ENCODE measurements at places on chromosomes 1 and 21.

DNA sequence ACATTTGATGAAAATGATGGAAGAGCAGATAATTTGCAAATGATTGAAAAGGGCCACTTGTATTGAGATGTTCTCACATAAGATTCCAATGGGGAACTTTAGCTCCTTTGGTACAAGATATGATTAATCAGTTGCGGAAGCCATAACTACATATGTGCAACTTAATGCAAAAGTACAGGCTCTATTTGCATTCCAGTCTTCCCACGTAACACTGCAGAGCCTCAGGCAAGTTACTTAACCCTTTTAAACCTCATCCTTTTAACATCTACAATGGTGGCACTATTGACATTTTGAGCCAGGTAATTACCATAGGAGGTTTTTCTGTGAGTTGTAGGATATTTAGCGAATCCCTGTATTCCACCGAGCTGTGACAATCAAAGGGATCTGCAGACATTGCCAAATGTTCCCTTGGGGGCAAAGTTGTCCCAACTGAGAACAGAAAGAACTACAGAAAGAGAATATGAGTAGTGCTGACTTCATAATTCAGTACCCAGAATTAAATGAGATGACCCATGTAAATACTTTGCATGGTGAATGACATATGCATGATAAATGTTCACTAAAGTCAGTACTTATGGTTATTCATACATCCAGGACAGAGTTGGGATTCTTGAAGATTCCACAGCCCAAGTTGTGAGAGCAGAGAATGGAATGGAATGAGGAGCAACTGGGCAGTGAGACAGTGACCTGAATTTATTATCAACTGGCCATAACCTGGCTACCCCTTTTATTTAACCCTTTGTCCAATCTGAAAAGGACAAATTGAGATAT is 62.6 kb downstream of the SPAG17 start:
- no peak for DNase-seq

- no peak for DNase-seq
Observed at GRCh38 chr1:228096416-228097332, 6.5 kb downstream of the C1orf35 start.

DNA sequence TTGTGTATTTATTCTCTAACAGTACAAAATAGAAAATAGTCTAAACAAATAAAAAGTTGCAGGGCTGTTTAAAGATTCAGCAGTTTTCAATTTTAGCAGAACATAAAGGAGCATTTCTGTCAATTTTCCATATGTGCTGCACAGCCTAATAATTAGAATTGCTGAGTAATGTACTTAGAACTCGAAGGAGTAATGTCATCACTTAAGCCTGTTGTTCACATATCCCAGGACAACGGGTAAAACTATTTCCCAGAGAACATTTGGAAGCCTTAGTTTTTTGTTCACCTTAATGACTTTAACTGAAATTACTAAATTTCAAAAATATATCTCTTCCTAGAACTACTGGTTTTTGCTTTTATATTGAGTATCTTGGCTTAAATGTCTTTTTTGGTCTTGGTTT is 81.6 kb downstream of the ZP4 start:
- DNase-seq, result no peak

- no peak for DNase-seq
Observed at GRCh38 chr1:202979459-202979858, 12.4 kb upstream of the CYB5R1 start.

DNA sequence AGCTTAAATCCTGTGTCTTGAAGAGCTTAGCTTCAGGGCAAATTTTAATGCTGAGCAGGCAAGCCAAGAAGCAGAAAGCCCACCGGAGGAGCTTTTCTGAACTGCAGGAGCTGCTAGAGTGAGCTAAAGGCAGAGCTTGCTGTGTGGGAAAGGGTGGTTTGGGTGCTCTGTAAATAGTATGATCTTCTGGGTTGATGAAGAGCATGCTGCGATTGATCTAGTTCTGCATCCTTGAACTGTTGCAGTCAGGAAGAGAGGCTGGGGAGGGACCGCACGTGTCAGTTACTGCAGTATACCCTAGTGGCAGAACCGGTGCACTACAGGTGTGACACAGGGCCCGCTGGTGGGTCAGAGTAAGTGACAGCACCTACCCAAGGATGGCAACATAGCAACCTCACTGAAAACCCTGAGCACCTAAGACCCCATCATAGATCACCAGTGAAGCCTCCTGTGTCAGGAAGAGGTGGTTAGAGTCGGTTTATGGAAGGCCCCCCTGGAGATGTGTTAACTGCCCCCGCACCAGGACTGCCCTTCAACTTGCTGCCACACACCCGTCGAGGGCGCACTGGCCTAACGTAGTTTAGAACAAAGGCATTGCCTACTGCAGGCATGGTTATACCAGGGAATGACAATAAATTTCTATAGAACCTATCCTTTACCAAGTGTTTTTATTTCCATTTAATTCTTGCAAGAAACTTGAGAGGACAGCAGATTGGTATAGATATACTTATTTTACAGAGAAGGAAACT is 146.0 kb upstream of the KIAA0040 start:
- DNase-seq, result peak; percentile 35

- DNase-seq, result no peak
Observed at GRCh38 chr1:222263791-222264190, 284.1 kb downstream of the HHIPL2 start.

DNA sequence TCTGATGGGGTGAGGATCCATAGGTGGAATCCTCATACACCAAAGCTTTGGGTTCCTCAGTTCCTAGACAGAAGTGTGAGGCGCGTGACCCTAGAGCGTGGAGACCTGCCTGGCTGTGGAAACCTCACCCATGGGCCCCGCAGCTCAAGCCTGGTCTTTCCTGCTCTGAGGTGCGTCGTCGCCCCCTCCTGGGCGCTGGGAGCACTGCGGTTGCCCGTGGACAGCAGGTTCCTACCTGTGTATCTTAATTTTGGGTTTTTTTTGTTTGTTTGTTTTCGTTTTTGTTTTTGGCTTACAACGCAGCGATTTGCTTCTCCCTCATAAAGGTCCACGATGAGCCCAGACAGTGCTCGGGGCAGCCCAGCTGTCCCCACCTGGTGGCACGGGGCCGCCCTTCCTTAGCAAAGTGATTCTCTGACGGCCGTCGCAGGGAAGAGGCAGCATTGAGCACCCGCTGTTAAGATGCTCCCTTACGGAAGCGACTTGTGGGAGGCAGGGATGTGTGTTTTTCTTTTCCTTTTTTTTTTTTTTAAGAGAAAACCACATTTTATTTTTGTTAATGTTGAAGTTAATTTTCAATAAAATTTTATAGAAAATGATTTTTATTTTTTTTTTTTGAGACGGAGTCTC is 36.5 kb upstream of the TRAPPC10 start:
- DNase-seq, result peak; percentile 75

GRCh38 chr21:43882952-43883545 is 18.0 kb downstream of the AGPAT3 start:
- no peak for DNase-seq

DNA sequence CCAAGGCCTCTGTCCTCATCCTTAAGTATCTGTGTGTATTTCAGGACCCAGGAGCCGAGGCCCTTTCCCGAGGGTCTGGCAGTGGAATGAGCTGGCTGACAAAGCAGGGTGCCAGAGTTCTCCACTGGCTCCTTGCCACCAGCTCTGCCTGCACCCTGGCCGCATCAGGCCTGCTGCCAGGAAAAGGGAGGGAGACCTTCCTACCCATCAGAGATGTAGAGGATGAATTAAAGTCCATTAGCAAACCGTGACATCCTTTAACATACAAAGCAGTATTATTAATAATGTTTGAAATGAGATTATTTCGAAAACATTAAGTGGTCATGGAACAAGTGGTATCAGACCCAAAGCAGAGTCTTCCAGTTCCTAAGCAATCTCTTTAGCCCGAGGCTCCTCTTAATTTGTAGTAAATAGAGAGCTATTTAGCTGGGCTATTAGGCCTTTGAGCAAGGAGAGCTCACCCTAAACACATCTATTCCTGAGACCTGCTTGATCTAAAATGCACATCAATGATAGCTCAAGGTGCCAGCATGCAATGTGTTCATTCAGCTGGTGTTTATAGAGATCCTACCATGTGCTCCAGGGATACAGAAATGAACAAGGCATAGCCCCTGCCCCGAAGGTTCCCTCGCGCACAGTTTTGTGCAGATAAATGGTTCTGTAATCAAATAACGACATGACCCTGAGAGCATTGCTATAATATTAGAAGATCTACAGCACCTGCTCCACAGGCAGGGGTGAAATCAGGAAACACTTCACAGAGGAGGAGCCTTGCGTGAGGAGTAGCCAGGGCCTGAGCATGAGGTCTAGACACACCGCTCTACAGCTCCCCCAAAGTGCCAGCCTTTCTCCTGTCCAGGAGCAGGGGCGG is 44.0 kb downstream of the FAM163A start:
- no peak for DNase-seq

DNA sequence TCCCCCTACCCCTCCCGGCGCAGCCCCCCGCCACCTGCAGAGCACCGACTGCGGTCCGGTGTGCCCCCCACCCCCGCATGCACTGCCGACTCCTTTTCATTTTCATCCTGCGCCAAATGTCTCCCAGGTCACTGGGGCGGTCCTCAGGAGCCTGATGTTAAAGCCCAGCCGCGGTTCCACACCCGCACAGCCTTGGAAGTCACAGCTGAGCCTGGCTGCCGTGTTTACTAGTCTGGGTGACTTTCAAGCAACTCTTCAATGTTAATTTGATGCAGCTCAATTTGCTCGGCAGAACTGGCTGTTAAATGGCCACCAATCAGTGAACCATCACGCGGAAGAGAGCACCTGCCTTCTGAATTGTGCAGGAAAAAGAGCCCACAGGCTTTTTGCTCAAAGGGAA is 27.2 kb downstream of the THAP3 start:
- no peak for DNase-seq

GRCh38 chr1:29176576-29176975 is 5.1 kb downstream of the SRSF4 start:
- DNase-seq, result no peak

DNA sequence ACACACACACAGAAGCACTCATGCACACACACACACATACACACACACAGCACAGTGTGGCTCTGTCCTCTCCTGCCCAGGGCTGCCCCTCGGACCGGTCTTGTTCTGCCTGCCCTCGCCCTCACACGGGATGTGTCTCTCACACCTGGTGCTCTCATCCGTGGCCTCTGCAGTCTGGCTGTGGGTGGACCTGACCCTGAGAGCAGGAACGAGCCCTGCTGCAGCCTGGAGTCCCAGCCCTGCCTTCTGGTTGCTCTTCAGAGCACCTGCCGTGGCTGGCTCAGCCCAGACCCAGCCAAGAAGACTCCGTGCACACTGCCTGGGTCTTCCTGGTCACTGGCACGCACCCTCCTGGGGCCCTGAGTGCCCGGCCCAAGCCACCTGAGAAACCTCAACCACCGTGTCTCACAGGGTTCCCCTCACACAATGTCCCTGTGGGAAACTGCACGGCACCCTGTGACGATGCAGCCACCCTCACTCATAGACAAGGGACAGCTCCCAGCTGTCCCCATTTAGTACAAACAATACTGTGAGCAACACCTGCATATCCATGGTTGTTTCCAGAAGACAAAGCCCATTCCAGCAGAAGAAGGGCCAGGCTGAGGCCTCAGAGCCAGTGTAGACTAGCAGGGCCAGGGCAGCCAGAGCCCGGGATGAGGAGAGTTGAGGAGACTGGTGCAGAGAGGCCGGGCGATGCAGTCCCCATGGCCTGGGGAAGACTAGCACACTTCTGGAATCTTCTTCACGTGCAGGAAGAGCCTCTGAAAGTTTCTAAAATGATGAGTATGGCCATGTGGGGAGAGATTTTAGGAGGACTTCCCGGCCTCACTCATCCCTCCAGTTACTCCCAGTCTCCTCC is 234.0 kb downstream of the NPHP4 start:
- no peak for DNase-seq

DNA sequence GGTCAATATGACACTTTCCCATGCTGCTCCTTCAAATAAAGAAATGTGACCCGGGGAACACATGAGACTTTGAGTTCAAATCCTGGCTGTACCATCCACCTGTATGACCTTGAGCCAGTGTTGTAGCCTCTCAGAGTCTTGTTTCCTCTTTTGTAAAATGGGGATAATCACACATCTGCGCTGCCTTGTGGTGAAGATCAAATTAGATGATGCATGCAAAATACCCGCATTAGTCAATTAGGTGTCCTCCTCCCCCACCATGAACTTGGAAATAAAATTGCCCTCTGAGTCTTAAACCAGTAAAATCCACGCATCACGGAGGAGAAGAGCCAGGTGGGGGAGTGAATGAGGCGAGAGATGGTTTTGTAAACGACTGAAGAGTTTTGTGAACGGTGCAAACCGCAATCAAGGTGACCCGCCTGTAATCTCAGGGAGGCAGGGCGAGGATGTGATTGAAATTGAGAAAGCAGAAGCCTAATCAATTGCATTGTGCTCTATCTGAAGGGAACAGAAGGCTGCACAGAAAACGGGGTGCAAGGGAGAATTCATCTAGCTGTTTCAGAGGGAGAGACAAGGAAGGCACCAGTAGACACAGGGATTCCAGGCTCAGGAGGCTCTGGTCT is 5.8 kb upstream of the AHDC1 start:
- DNase-seq, result no peak

GRCh38 chr1:196007763-196008162 is 600.5 kb downstream of the KCNT2 start:
- no peak for DNase-seq

- DNase-seq, result no peak
Observed at GRCh38 chr1:115727706-115728249, 40.7 kb downstream of the CASQ2 start.

DNA sequence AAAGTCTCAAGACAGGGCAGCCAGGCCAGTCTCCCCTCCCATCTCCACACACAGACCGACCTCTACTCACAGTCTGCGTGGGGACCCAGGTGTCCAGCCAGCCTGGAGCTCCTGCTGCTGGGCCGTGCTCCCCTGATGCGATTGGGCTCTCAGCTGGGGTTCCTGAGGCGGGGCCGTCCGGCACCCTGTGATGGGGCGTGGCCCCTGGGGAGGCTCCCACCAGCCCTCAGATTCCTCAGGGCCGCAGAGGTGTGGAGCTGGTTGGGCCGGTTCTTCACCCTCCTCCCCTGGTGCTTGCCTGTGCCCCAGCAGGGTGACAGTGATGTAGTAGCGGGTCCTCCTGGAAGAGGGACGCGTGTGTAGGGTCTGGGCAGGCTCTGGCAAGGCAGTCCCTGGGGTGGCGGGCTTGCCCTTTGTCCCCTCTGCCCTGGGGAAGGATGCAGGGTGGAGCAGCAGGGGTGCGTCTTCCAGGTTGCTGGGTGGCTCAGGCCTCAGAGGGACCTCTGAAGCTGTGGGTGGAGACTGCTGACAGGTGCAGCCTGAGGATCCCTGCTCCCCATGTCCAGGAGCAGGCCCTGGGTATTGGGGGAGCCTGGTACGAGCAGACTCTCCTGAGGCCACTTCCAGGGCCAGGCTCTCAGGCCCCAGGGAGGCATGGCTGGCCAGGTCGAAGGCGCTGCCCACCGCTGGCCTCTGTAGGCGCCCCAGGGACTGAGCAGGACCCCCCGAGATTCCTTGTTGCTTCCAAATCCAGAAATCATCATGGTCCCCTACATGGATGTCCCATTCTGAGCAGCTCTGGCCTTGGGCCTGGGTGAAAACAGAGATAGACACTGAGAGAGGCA is at the start of gene CRYBG2:
CRYBG2 (minus strand) TSS at position 155 of the 845 bp plus-strand sequence. CDS start 7,473 bp downstream, outside the sequence.
- no peak for DNase-seq

- DNase-seq, result no peak
Observed at GRCh38 chr1:101183388-101183699, 53.5 kb upstream of the S1PR1 start.

DNA sequence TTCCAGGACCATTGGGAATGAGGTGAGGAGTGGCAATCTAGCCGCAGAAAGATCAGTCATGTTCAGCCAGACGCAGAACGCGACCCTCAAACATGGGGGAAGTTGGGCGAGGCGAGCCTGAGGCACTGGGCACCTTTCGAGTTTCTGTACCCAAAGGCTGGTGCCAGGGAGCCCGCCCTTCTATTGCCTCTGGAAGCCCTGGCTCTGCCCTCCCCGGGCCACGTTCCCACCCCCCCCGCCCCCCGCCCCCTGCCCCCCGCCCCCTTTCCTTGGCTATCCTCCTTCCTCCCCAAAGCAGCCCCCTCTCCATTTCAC is 2.2 kb upstream of the ZBTB7B start:
- DNase-seq, result no peak

All from naive thymus-derived CD8-positive, alpha-beta T cell (primary cell).